ENCODE measurements at places on chromosomes 1 and 21. TPM values are rescaled to one million over a fixed set of nuclear protein-coding genes. Genes with fewer than 3 reads are reported as not detected.

DNA sequence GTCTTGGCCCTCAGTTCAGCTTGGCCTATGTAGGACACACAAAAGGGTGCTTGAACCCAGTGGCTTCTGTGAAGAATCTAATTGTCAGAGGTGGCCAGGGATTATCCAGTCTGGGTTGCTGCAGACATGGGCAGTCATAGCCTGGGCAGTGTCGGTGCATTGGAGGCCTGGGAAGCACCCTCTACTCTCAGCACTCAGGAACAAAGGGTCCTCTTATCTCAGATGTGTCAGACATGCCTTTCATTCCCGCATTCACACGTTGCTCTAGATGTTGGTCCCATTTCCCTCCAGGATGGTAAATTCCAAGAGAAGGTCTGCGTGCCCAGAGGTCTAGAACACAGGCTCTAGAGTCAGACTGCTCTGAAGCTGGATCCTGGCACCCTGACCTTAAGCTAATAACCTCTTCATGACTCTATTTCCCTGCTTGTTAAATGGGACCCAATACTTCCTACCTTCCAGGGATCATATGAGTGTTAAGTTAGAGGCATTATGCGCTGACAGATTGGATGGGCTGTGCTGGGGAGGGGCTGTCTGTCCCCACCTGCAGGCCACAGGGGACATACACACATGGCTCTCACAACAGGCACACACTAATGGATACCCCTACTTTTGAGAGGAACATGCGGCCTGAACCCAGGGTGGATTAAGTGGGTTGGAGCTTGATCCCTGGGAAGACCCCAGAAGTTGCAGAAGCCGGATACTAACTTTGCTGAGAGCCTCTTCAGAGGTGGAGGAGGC, 16.5 kb upstream of the EDN2 start:
- DNase-seq = no peak

GRCh38 chr1:44417351-44418021, 12.4 kb downstream of the RNF220 start:
- no peak for DNase-seq

DNA sequence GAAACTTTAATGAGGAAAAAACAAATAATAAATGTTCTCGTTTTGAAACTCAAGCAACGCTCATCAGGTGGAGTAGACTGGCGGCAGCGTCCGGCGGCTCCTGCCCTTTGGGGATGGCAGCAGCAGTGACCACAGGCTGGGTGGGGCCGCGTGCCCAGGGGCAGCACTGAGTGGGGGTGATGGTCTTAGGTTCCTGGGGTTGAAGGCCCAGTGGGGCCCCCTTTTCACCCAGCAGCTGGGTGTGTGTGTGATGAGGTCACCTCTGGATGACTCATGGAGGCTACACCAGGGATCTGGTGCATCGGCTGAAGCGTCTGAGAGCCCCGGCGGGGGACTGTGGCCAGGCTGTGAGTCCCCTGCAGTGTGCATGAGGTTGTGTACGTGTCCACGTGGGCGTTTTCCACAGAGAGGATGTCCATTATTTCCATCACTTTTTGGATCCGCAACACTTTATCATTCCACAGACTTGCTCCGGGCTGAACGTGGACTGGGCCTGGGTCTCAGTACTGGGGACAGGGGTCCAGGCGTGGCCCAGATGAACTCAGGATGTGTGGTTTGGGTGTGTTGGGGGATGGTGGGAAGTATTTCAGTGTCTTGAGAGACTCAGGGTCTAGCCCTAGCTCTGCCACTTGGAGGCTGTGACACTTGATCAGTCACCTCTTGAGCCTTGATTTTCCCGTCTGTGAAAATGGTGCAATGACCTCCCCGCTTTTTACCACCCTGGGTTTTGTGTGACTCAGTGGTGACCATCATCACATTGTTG, 25.6 kb downstream of the LDLRAP1 start:
- DNase-seq = no peak

DNA sequence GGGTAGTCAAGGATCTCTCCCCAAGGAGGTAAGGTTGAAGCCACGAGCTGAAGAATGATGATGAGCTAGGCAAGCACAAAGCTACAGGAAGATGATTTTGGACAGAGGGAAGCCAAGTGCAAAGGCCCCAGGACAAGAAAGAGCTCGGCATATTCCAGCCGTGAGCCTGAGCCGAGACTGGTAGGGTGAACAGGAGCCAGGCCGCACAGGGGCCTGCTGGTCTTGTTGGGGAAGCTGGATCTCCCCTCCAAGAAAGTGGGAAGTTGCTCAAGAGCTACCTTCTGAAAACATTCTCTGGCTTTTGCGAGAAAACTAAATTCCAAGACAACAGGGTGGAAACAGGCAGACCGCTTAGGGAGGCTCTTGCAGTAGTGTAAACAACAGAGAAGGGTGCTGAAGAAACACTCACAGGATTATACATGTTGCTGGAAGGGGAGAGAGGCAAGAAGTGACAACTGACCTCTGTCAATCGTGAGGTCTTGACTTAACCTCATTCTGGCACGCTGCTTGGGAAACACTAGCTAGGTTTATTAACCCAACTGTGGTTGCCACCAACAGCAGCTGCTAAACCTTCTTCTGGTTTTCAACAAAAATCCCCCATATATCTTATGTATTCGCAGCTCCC, 625.2 kb downstream of the SMYD3 start:
- DNase-seq = no peak

DNA sequence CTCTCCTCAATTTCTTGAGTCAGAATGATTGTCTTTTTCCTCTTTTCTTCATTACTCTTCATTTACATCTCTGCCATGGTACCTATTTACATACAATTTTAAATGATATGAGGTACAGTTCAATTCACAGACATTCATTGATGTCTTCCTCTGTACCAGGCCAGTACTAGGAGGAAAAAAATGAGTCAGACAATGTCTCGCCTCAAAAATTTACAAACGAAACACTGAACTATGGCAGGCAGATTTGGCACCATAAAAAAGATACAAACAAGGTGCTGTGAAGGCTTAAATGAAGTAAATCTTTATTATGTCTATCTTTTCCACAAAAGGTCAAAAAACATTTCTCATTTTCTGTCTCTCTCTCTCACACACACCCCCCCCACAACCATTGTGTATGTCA, 71.0 kb downstream of the RGS13 start:
- no peak for DNase-seq

GRCh38 chr1:5645929-5646328, 346.3 kb downstream of the NPHP4 start:
- DNase-seq = no peak

DNA sequence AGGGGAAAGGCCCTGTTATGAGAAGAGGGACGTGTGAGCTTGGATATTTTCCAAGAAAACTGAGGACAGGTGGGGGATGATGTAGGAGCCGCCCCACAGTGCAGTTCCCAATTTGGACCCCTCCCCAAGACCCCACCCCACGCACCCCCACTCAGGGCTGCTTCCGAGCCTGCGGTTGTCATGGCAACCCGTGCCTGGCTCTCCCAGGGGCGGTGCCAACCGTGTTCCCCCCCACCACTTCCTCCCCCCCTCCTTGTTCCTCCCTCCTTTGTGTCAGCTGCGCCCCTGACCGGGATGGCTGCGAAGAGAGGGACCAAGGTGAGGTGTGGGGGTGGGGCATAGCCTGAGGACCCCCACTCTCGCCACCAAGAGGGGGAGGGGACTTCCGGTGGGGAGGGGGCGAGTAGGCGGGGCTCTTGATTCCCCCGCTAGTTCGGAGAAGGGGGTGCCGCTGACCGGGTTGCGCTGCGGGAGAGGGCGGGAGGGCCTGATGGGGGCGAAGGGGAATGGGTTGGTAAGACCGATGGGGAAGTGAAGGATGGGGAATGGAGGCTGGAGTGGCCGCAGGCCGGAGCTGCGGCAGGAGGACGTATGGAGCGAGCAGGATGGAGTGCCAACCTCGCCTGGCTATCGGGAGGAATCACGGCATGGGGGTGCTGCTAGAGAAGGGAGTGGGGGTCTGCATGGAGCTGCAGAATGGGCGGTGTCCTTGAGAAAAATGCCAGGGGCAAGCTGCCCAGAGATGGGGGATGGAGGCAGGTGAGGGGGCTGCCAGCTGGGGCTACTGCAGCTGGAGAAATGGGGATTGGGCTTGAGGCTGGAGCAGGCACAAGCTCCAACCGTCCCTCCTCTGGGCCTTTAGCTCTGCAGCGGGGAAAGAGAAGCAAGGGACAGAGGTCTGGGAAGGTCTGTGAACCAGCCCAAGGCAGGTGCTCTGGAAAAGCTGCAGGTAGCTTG, 953 bp downstream of the TRIM46 start:
- no peak for DNase-seq

DNA sequence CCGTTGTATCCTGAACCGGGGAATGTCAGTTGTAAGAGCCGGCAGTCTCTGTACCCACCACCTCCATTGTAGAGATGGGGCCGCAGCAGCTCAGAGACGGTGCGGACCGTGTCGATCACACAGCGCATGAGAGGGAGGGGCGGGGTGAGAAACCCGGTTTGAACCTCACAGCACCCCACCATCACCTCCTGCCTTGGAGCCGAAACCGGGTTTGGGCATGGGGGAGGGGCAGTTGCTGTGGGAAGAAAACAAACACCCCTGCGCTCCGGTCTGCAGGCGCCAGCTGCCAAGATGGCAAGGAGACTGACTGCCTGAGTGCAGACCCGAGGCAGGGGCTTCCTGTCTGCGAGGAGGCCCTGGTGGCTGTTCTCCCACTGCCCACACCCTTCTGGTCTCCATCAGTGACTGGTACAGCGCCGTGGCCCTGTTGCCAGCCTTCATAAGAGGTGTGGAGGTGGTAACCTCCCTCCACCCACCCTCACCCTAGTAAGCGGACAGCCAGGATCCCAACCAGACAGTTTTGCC, 69.2 kb upstream of the SSBP3 start:
- DNase-seq = peak; percentile 66

- no peak for DNase-seq
These were observed 1.3 kb downstream of the PLA2G2E start for GRCh38 chr1:19922015-19922688.

DNA sequence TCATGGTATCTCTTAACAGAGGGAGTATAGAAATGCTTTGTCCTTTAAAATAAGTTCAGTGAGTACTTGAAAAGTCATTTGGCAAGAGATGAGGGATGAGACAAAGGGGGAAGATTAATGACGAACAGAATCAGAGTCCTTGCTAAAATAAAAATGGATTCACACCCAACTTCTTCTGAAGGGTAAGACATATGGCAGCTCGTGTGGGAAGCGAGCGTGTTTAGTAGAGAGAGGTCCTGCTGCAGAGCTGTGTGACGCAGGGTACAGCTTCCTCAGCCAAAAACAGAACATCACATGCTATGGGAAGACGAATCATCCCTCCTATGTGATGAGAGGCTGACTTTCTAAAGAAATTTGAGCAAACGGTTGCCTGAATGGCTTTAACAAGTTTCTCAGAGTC, 158.5 kb upstream of the LMO4 start:
- no peak for DNase-seq

GRCh38 chr1:44945967-44946366, 40.4 kb downstream of the EIF2B3 start:
- no peak for DNase-seq

DNA sequence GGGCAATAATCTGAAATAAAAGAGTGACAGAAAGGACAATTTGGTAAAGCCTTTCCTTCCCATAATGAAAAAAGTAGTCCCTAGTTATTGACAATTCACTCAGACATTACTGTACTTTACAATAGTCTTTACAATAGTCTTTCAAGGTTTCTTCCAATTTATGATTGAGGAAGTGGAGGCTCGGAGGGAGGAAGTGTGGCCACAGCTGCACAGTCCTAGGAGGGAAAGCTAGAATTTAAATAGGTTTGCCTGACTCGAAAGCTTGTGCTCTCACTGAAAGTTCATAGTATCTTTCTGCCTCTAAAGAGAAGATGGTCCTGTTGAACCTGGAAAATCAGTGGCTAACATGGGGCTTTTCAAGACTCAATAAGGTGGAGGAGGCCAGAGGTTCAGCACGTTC, 203.2 kb downstream of the SDCCAG8 start:
- no peak for DNase-seq

- DNase-seq = no peak
These were observed 128.4 kb upstream of the CAMK1G start for GRCh38 chr1:209455145-209455544.

DNA sequence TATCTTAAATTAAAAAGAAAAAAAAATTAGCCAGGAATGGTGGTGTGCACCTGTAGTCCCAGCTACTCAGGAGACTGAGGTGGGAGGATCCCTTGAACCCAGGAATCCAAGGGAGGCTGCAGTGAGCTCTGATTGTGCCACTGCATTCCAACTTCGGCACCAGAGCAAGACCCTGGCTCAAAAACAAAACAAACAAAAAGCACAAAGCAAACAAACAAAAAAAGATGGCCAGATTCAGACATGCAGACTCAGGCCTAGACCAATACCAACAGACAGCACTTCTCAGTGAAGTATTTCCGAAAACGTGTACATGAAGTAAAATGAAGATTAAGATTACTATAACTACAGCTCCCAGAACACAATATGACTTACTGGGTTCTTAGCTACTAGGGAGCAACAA, 10.6 kb downstream of the SLC35D1 start:
- no peak for DNase-seq

The PDE4B gene
- polyA plus RNA-seq = 1.4 TPM

The TMEM79 gene
- 1.6 TPM for polyA plus RNA-seq

The VWA5B1 gene
- polyA plus RNA-seq = 0.11 TPM

The NOTCH2NLA gene
- polyA plus RNA-seq = 7.8 TPM

The TTC24 gene
- polyA plus RNA-seq = not detected
